ENCODE measurements at places on chromosomes 13 and 19.

- DNase-seq = no peak
Measured at GRCh38 chr19:7858109-7858770, 15.9 kb downstream of the PRR36 start.

DNA sequence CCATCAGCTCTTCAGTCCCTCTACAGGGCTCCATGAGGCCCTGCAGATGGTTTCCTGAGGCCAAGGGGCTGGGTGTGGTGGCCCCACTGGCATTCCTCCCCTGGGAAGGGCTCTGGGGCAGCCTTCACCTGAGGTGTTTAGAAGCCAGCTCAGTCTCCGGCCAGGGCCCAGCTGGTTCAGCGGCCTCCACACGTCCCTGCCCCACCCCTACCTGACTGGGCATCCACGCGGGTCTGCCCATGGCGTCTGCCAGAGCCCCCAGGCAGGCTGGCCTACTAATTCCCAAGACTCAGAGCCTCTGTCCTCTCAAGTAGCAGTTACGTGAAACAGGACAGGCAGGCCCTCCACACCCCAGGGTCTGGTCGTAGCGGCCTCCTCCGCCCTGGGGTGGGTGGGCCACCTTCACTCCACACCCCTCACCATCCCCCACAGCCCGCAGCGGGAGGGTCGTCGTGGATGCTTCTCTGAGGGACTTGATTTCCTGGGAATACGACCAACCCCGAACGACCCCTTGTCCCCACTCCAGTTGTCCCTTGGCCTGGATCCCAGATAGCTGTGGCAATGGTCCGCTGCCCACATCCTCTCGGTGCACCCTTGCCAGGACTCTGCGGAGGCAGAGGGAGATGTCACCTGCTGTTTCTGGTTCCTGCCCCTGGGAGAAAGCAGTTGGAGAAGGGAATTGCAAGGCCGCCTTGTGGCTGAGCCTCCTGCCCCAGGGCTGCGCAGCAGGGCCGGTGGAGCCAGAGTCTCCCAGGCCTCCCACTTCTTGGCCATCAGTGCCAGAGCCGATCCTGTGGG, 24.3 kb downstream of the CAPN12 start:
- no peak for DNase-seq

GRCh38 chr19:9863759-9864158, 28.6 kb downstream of the PIN1 start:
- peak; percentile 48 for DNase-seq

GRCh38 chr13:79936368-79937136, 404.4 kb downstream of the SPRY2 start:
- no peak for DNase-seq

DNA sequence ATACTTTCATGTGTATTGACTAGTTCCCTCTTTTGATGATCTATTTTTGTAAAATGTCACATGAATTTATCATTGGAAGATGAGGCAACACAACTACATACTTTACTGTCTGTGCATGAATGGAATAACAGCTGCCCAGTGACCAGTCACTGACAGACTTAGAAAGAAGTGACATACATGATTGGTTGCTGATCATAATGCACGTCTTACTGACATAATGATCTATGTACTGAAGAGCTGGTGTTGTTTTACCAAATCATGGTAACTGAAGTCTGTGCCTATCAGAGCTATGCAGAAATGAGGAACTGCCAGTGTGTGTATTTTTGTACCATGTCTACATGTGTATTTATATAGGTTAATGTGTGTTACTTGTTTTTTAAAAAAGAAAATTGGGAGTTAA, 26.5 kb downstream of the GPR18 start:
- DNase-seq = no peak

GRCh38 chr13:45492538-45492937, 27.8 kb downstream of the COG3 start:
- no peak for DNase-seq

Data from activated naive CD4-positive, alpha-beta T cell treated with anti-CD3 and anti-CD28 coated beads, Interleukin-2, amount 10 ng/mL, durations not matched to agents 7 days and 5 days (primary cell).